ENCODE measurements at places on chromosomes 16 and 17.
A peak's percentile ranks its signal among the peaks of the same experiment; 100 is the strongest.

GRCh38 chr16:17382949-17383863, 87.6 kb downstream of the XYLT1 start:
- no peak for DNase-seq

GRCh38 chr16:87416826-87417527, 24.8 kb downstream of the MAP1LC3B start:
- no peak for DNase-seq

DNA sequence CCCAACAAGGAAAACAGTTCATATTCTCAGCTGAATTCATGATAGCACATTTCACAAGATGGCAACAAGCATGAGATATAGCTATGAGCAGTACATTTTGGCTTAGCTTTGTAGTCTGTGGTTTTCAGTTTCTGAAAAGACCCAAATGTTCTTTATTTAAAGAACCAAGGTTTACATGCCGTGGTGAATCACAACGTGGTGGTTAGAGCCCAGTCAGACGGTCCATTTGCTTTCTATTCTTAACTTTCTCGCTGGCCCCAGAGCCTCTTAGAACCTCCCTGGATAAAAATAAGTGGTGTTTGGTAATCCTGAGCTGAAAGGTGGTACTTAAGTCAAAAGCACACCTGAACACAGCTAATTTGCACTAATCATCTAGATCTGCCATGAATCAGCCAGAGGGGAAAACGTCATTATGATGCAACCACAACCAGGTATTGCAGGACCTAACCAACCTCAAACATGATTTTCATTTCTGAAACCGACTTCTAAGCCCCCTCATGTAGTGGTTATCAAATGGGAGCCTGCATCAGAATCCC, 18.6 kb upstream of the HAPSTR1 start:
- no peak for DNase-seq

DNA sequence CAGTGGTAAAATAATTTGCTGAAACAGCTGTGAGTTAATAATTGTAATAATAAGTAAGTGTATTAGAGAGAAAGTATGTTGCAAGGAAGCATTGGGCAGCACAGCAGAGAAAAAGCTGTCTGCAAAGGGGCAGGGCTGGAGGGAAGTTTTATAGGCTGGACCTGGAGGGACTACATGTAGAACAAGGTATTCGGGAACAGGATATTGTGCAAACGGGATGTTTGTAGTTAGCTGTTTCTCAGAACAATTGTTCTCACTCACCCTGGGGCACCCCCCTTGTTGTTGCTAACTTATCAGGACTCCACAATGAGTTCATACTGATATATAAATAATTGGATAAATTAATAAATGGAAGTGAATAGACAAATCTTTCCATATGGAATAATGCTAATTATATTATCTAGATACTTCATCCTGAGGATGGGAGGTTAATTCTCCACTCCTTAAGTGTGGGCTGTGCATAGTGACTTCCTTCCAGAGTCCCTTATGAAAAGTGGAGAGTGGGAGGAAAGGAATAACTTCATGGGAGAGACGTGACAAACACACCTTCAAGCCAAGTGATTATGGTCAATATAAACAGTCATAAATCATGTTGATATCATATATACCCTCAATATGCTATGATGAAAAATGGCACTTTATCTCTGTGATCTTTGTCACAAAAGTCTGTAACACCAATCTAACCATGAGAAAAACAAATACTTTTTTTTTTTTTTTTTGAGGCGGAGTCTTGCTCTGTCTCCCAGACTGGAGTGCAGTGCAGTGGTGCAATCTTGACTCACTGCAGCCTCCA, 85.4 kb downstream of the PPM1E start:
- no peak for DNase-seq

DNA sequence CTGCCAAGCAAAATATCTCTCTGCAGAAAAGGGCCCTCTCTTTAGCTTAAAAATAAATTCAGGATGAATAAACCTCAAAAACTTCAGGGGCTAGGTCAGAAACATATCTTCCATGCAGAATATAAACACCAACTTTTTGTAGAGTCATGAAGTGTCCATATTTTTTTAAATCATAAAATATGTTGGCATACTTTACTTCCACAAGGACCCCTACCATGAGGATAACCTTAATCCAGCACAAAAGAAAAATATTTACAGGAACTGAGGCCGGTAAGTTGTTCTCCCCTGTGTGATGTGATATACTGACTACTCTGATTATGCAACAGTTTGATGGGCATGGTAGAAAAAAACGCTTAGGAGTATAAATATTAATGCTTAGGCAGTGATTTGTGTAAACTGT, 264.8 kb upstream of the CDH11 start:
- DNase-seq, result no peak

- DNase-seq, result peak; percentile 20
These were observed 114.5 kb downstream of the CPPED1 start for GRCh38 chr16:12688951-12689850.

GRCh38 chr16:59296888-59297287, 562.8 kb upstream of the GOT2 start:
- no peak for DNase-seq

GRCh38 chr17:57888311-57889216, 38.7 kb upstream of the MRPS23 start:
- no peak for DNase-seq

GRCh38 chr16:87845213-87845612, 24.1 kb downstream of the SLC7A5 start:
- DNase-seq, result no peak
